Stimulated activated CD4-positive, alpha-beta T cell treated with anti-CD3 and anti-CD28 coated beads, Interleukin-1b, Interleukin-23, amount 100 ng/mL, for 24 hours (primary cell): ENCODE measurements at places on chromosomes 1 and 21.

DNA sequence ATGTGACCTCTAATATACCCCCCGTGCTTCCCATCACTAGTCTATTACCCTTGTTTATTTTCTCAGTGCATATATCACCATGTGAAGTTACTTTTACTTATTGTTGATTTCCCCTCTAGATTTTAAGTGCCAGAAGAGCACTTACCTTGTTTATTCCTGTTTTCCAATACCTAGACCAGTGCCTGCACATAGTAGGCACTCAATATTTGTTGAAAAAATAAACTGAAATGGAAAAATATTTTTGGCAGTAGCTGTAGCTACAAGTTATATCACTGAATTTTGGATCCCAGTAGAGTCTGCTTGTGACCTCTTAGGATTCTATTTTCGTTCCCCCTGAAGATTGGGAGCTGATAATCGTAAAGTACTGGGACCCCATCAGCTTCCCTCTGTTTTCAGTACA is 32.0 kb upstream of the FOXE3 start:
- DNase-seq, result no peak

- DNase-seq, result no peak
These were observed 40.2 kb upstream of the KIF1B start for GRCh38 chr1:10170239-10170574.

DNA sequence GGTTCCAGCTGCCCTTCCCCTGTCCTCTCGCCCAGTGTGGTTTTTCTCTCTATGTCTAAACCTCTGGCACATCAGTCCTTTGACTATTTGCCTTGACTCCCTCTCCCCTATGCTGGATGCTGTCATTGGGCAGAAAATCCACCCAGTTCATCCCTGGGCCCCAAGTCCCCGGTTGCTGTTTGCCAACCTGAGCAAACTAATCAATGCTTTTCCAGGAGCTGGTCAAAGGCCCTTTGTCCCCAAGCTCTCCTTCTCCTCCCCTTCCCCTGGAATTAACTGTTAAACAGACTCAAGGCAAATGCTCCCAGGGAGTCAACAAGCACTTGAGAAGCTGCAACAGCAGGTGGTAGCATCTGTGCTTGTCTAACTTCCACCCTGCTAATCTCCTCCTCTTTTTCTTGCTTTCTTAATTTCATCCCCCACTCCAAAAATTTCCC is 102.7 kb downstream of the LMX1A start:
- DNase-seq, result no peak

- DNase-seq, result no peak
These were observed 66.0 kb upstream of the SCYL3 start for GRCh38 chr1:169959686-169960085.

GRCh38 chr21:33670076-33670978 is 28.0 kb downstream of the ITSN1 start:
- DNase-seq, result no peak

GRCh38 chr21:36076878-36077655 is 7.2 kb downstream of the CBR1 start:
- DNase-seq, result no peak

GRCh38 chr1:66400660-66401059 is 133.3 kb upstream of the SGIP1 start:
- no peak for DNase-seq

- peak; percentile 41 for DNase-seq
These were observed 53.8 kb downstream of the MACF1 start for GRCh38 chr1:39258146-39258924.

DNA sequence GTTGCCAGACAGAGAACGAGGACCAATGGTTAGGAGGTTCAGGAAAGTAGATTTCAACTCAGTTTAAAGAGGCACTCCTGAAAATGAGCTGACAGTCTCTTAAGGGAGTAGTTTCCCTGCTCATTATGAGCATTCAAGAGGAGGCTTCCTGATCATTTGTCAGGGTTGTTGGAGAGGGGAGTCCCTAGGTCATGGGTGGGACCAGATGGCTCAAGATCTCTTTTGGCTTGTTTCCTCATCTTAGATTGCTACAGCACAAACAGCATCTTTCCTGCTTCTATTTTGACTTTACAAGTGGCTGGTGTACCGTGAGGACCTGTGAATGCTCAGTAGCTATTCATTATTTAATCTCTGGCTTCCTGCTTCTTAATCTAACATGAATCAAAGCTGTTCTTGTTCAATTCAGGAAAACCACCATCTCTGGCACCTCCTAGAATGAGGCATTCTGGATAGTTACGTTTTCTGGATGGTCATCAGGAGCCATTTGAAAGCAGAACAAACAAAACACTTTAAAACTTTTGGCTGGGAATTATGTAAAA is 47.6 kb downstream of the PEX14 start:
- no peak for DNase-seq

DNA sequence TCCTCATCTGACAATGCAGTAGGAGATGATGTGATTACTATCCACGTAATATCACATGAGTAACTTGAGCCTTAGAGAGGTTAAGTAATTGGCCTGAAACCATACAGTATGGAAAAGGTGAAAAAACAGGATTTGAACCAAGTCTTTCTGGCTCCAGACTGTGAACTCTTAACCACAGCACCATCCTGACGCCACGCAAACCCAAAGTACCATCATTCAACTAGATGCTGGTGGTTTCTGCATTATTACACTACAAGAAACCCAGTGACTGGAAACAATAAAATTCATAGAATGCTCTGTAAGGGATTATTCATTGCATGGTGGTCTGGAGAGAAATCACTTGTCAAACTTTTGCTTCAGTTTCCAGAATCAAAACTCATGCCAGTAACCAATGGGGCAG is 90.7 kb downstream of the MAB21L3 start:
- no peak for DNase-seq

- no peak for DNase-seq
These were observed 20.8 kb upstream of the EPB41 start for GRCh38 chr1:28893403-28894102.

- no peak for DNase-seq
These were observed 1.4 kb downstream of the NCAM2 start for GRCh38 chr21:20999659-21000058.

GRCh38 chr1:47635597-47635996 is 197.8 kb downstream of the FOXD2 start:
- no peak for DNase-seq

DNA sequence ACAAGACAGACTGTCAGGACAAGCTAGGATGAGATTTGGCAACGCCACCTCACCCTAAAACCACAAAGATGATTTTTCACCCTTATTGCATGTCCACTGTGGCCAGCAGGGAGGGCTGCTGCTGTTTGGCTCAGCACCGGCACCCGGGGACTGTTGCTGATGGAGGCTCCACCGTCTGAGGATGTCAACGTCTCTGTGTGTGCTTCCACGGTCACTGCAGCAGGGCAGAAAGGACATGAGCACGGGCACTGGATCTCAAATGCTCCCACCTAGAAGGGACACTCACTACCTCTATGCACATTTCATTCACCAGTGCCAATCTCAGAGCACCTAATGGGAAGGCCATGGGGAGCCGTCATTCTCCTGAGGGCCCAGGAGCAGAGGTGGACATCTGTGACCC is 599.6 kb downstream of the PTPRU start:
- DNase-seq, result no peak

- no peak for DNase-seq
These were observed 387.6 kb downstream of the BRINP2 start for GRCh38 chr1:177558372-177558771.

DNA sequence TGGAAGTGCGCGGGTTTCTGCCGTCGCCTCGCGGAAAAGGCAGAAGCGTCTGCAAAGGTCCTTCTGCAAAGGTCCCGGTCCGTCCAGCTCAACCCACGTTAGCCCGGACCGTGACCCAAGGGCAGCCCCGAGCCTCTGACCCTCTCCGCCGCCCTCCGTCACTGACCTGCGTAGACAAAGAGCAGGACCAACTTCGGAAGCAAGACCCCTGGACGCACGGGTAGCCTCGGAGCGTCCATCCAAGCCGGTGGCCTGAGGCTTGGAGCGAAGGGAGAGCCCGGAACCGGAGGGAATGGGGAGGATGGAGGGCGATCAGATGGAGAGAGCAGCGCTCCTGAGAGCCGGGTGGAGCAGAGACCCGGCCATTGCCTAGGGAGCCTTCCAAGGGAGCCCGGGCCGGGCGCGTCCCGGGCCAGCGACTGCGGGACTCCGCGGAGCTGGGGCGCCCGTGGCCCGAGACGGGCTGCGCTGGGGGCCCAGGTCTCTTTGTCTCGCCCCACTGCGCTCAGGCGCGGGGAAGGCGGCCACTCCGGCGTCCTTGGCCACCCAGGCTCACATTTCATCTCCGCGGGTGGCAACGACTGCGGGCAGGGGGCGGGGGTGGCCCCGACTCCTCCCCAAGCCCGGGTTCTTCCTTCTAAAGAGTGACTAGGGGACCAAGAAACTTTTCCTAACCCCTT is at the start of gene CYYR1:
CYYR1 (minus strand) TSS at position 585 of the 680 bp plus-strand sequence; CDS start at position 239, 346 bp downstream.
- no peak for DNase-seq

DNA sequence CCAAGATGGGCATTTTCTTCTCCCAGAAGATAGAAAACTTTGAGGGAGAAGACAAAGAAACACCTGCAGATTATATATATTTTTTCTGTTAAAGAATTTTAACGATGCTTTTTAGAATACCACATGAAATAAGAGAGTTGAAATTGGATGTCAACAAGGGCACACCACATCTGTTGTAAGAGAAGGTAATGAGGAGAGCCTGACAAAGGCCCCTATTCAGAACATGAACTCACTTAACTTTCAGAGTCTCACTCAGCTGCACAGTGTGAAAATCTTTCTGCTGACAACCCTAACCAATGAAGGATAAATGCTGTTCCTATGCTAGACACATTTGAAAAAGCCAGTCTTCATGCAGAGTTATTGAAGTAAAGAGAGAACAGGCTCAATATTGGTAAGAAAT is 7.3 kb downstream of the KRTAP22-2 start:
- no peak for DNase-seq

GRCh38 chr1:155989242-155990004 is 11.1 kb upstream of the ARHGEF2 start:
- DNase-seq, result peak; percentile 63

- no peak for DNase-seq
These were observed at the start of gene CLCA1 for GRCh38 chr1:86468501-86468977. Gene CLCA1, plus strand, starts transcription at chr1:86468927. Its CDS starts 45 bp downstream, at chr1:86468972.

GRCh38 chr1:22576150-22576544 is 12.9 kb downstream of the EPHA8 start:
- DNase-seq, result no peak

DNA sequence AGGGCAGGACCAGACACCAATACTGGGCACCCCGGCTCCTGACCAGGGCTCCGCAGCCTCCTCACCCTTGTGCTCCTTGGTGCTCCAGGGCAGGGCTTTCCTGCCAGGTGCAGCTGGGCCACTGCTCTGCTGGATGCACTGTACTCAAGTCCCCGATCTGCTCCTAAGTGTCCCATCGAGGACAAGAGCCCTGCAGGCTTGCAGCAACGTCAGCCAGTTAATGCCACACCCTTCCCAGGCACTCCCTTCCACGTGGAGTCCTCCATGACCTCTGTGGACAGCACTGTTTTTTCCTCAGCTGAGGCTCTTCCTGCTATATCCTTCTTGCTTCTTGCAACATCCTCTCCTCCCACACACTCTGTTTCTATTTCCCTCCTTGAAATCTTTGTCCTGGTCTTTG is 94.0 kb upstream of the NGF start:
- no peak for DNase-seq

DNA sequence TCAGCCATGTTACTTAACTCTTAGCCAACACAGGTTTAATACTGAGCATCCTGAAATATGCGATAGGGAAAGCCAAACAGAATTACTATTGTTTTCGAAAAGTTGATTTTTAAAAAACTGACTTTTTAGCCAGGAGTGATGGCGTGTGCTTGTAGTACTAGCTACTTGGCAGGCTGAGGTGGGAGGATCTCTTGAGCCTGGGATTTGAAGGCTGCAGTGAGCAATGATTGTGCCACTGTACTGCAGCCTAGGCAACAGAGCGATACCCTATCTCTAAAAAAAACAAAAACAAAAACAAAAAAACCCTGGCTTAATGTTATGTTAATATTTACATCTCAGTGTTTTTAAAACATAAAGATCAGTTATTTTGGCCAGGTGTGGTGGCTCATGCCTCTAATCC is 16.7 kb downstream of the NMNAT1 start:
- no peak for DNase-seq

- DNase-seq, result no peak
These were observed 6.9 kb downstream of the PLA2G5 start for GRCh38 chr1:20076710-20077461.

- no peak for DNase-seq
These were observed 54.6 kb upstream of the ACTRT2 start for GRCh38 chr1:2966449-2967328.

- peak; percentile 25 for DNase-seq
These were observed 889 bp upstream of the CCNL2 start for GRCh38 chr1:1399872-1400575.

GRCh38 chr1:180167721-180168467 is 13.2 kb downstream of the QSOX1 start:
- DNase-seq, result no peak

DNA sequence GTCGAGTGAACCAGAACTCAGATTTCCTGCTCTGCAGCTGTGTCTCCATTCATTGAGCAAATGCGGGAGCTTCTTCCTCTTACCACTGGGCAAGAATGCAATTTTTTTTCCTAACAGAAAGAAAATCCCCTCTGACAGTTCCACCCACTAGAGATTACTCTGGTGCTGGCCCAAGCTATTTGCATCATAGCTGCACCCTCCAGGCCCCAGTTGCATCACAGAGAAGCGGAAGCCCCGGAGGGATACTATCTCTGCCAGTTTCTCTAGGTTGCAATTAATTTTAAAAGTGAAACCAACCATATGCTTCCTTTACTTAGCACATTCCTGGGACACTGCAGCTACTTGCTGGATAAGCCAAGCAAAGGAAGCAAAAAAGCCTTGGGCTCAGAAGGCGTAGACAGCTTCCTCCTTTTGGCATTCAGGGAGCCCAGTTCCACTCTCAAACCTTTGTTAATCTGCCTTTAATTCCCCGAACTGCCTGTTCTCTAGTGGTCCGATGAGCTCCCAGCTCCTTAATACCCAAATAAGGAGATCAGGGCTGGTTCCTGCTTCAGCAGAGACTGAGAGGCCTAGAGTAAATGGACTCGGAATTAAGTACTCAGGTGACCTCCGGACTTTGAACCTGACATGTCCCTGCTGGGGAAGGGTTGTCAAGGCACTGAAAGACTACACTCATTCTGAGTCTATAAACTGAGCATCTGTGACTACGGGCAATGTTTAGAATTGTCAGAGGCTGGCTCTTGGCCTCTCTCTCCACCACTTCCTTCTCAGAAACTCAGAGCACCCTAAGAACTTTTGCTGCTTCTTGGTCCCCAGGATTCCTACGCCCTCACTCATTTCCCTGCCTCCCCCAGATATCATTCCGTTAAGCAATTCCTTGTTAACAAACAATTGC is 72.5 kb upstream of the TNFSF18 start:
- no peak for DNase-seq

DNA sequence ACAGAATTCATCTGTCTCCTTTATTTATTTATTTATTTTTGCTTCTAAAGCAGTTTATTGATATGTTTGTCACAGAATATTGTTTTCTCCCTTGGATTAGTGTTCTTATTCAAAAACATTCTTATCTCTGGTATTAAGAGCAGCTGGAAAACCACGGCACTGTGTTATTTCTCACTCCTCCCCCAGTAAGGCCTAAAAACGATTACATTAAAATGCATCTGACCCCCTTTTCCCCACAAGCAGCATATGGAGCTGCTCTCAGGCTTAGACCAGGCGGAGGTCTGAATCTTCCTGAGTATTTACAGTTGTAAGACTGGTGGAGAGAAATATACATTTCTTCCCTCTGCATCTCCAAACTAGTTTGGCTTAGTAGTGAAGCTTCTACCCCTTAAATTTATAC is 86.8 kb downstream of the HLX start:
- no peak for DNase-seq
